ENCODE measurements at places on chromosomes 13 and 19. TPM values are rescaled to one million over a fixed set of nuclear protein-coding genes. Genes with fewer than 3 reads are reported as not detected.
A peak's percentile ranks its signal among the peaks of the same experiment; 100 is the strongest.

The AP1M2 gene
- total RNA-seq = 126 TPM

The DACH1 gene
- total RNA-seq = 0.53 TPM

The LHB gene
- 1.6 TPM for total RNA-seq

DNA sequence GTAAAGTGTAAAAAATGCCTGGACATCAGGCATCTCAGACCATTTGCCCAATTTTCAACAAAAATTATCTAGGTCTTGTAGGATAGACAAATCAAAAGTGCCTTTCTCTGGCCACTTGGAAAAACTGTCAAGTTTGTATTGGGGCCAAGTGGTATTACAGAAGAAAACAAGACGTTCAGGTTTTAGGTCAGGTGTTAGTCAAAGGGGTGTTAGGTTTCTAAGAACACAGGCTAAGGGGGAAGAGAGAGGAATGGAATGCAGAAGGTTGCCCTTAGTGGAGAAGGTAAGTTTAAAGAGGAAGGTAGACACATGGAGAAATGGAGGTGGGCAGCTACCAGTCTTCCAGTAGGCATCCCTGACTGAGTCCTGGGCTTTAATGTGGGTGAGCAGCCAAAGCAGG lies 19.9 kb upstream of the ZNF561 start:
- DNase-seq = peak; percentile 6
- H3K27ac ChIP-seq = no peak overlapping the region
- no peaks in the 10 kb centered on the region for H3K27me3 ChIP-seq
- H3K36me3 ChIP-seq = no peaks in the 10 kb centered on the region
- H3K4me3 ChIP-seq = no peak overlapping the region

GRCh38 chr19:4694211-4694987 lies 24.3 kb upstream of the MYDGF start:
- H3K27me3 ChIP-seq = no peaks in the 10 kb centered on the region
- DNase-seq = peak; percentile 81
- H3K27ac ChIP-seq = peak overlapping the region; percentile 59
- no peaks in the 10 kb centered on the region for H3K36me3 ChIP-seq
- H3K4me3 ChIP-seq = no peak overlapping the region

DNA sequence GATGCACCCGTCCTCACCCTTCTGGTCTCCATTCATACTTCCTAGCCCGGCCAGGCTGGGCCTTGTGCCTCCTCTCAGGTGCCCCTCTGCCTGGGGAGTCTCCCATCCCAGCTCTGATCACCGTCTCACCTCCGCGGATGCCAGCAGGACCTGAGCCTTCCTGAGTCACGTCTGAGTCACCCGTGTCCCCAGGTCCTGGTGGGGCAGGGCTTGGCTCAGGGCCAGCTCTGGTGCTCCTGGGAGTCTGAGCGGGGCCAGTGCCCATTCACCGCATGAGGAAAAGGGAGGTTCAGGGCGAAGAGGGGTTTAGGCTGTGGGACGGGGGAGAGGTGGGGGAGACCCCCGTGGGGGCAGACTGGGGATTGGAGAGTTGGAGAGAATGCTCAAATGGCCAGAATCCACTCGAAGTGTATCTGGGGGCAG lies 593 bp downstream of the ATP8B3 start:
- peak; percentile 83 for DNase-seq
- H3K36me3 ChIP-seq = no peaks in the 10 kb centered on the region
- H3K27me3 ChIP-seq = no peaks in the 10 kb centered on the region
- H3K4me3 ChIP-seq = peak overlapping the region; percentile 46
- peaks cover 4% of the 10 kb centered on the region for H3K4me1 ChIP-seq

GRCh38 chr19:47720669-47721422 lies 7.6 kb downstream of the EHD2 start:
- peaks cover 19% of the 10 kb centered on the region for H3K4me1 ChIP-seq
- H3K4me3 ChIP-seq = no peak overlapping the region
- no peaks in the 10 kb centered on the region for H3K36me3 ChIP-seq
- DNase-seq = no peak
- no peak overlapping the region for H3K27ac ChIP-seq

DNA sequence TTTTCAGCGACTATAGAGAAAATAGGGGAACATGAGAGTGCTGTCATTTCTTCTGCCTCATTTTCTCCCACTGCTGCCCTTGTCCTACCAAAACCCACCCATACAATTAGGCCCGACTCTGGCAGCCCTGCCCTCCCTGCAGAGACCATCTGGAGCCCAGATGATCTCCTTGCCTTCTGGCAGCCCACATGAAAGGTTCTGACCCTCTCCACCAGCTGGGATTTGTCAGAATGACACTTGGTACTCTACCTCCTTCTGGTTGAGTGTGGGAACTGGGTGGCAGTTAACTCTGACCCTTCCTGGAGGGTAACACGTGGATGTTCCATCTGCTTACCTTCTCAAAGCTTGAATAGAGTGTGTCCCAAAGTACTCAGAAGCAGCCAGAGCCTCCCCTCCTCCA lies 21.0 kb upstream of the SIAH3 start:
- 0 out of 2 replicates have a peak, but pooled peaks cover 6% of the 10 kb centered on the region for H3K4me1 ChIP-seq
- no peak for DNase-seq
- no peak overlapping the region for H3K4me3 ChIP-seq
- no peaks in the 10 kb centered on the region for H3K36me3 ChIP-seq

DNA sequence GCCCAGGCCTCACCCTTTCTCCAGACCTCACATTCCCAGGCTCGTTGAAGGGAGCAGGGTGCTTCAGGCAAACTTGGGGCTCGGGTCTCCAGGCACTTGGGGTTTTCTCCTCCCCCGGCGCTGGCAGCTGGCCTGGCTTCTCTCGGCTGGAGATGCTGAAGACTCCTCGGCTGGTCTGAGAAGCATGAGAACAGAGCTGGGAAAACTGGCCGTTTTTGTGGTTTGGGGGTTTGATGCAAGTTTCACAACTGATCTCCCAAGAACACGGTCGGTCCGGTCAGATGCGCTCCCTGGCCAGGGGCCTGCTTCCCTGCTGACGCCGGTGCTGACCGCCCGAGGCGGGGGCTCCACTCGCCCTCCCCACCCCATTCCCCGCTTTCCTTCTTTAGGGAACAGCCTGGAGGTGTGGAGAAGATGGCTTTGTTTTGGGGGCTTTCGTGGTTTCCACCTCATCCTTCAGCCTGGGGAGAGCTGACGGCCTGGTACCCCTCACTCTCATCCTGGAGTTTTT lies 35.3 kb downstream of the CEBPA start:
- H3K36me3 ChIP-seq = no peaks in the 10 kb centered on the region
- no peak for DNase-seq
- no peak overlapping the region for H3K27ac ChIP-seq
- H3K4me1 ChIP-seq = no peaks in the 10 kb centered on the region
- H3K4me3 ChIP-seq = no peak overlapping the region
- no peaks in the 10 kb centered on the region for H3K27me3 ChIP-seq

Measured in PC-9 (cell line).